ENCODE measurements at places on chromosomes 5 and 9.
A peak's percentile ranks its signal among the peaks of the same experiment; 100 is the strongest.

DNA sequence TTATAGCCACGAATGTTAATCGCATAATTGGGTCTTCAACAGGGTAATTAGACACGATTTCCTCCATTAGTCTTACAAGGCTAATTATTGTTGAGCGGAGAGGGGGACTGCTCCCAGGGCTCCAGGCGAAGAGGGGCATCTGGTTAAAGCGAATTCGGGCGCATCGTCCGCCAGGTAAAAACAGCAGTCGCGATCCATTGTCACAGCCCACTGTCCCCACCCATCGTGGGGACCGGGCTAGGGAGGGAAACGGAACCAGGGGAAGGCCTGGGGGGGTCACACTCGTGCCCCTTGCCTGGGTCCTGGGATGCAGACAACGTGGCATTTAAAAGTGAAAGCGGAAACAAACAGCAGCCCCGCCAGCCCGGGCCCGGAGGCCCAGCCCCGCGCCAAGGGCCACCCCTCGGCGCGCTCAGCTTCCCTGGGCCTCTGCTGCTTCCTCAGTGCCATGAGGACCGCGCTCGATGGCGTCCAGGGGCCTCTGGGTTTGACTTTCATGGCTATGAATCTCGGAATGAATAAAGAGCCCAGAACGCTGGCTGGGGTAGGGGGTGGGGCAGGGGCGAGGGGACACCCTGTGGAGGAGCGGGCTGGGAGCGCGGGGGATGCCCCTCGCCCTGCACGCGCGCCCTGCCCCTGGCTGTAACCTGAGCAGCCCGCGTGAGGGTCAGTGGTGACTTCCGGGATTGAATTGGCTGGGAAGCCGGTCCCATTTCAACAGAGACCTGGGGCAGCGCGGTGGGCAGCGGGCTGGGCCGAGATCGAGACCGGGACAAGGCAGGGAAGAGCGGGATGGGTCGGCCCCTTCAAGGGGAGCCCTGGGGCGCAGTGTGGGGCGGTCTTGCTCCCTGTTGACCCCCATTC, 99.9 kb downstream of the GTF3C4 start:
- no peak for DNase-seq

DNA sequence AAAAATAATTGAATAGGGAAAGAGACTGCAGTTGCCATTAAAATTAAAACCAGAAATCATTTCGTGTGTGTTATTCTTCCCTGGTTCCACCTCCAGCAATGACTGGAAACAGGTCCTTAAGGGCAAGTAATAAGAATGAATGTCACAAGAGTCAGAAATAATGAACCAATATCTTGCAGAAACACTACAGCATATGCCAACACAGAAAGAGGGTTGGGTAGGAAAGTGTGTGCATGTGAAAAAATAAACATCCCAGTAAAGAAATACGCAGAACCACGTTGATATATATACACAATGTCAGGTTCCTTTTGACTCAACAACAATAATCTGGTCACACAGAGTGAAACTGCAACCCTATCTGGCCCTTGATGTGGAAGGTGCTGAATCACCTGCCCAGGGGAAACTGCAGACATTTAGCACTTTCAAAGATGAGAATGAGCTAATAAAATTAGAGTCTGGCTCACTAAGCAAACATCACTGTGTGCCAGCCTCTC, 15.0 kb downstream of the HMHB1 start:
- DNase-seq, result peak; percentile 25

DNA sequence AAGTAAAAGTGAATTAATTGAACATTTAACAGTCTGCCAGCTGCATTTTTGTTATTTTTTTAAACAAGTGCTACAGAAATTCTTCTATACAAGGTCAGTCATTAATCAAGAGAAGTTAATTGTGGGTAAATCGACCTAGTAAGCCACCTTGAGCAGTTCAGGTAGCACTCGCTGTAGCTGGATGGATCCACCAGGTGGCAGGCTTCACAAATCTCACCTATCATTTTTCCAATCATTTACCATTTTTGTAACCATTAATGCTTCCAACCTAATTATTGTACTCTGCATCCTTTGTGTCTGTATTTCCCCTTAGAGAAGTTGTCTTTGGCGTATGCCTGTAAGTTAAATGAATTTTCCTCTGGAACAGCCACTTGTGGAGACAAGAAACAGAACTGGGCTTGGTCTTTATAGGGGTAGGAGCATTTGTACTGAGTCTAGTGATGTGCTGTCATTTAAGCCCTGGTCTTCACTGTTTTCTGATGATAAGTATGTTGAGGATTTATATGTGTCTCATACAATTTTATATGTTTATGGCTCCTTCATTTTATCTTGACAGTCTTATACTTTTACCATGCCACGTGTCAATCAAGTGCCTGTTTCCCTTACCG, 39.5 kb downstream of the CD180 start:
- no peak for DNase-seq

DNA sequence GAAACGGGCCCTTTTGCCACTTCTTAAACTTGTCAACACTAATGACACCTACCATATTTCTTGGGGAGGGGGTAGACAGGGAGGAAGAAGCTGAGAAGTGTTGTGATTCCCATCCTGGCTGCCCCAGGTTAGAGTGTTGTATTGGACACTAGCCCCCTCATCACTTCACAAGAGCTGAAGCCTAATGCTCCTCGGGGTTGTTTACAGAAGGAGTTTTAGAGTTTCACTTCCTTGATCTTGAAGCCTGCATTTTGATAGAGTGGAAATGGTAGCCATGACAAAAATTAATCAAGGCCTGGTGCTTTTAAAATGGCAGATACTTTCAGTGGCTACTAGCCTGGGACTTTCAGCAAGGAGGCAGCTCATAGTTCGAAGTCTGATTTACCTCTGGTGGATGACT, 11.0 kb upstream of the FAM120AOS start:
- no peak for DNase-seq

- DNase-seq, result peak; percentile 6
These were observed 697 bp downstream of the SLC1A1 start for GRCh38 chr9:4490705-4491625.

DNA sequence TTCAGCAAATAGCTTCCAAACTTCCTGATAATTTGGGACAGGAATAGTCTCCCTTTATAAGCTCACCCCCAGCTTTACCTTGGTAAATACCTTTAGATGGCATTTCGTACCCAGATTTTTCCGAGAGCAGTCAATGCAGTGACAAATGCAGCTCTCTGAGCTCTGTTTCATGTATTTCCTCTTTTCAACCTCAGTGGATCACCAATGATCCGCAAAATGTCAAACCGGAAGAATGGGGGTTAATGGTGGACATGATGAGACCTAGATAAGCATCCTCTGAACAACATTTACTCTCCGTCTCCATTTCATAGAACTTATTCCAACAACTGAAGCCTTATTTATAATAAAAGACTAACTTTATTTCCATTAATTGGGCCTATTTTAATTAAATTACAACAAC, 227.3 kb downstream of the MCTP1 start:
- DNase-seq, result no peak

DNA sequence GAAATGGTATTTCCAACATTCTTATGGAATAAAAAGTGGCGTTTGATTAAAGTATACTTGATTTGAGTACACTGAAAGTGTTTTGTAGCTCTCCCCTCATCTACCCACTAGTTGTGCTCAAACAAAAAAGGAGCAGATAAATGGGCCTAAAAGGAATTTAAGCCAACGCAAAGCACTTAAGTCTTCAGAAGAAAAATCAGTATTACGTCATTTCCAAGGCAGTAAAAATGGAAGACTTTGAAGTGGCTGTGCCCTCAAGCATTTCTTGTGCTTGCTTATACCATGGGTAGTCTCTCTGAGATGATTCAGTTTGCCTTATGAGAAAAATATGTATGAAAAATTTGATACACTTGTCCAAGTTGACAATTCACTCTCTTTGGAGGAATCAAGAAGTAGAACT, 279.9 kb upstream of the CD180 start:
- no peak for DNase-seq

- no peak for DNase-seq
These were observed 146.4 kb downstream of the SGCD start for GRCh38 chr5:156473269-156473908.

DNA sequence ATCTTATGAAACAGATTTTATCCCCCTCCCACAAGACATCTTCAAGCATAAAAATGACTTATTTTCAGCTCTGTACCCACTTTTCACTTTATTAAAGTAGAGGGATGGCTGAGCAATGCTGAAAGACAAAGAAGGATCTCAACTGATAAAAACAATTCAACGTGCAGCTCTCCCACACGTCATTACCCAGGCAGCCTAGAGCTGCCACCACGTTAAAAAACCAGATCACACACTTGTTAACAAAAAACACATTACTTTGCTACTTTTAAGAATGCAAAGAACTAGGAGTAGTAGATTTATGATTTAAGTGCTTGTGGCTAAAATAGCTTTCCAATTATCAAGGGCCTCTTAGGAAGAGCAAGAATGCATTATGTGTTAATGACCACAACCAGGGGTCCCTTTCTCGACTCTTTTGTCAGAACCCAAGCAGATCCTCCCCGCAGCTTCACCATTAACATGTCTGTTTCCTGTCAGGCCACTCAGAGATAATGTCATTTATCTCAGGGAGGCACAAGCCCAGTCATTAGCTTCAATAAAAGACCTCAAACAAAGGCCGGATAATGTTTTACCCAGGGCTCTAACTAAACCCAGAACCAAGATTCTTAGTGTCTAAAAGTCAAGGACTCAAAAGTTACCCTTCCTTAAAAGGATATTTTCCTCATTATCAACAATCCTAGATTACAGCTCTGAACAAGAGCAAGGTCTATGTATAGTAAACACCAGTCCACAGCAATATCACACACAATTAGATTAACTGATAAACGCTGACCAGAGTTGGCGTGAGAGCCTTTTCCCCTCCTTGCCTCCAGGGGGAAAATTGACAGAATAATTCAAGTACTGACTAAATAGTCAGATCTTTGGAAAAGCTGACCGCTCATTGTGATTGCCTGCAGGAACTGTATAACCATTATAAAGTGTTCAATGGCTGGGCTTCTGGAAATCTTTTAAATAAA, 7.5 kb downstream of the ZNF608 start:
- no peak for DNase-seq

DNA sequence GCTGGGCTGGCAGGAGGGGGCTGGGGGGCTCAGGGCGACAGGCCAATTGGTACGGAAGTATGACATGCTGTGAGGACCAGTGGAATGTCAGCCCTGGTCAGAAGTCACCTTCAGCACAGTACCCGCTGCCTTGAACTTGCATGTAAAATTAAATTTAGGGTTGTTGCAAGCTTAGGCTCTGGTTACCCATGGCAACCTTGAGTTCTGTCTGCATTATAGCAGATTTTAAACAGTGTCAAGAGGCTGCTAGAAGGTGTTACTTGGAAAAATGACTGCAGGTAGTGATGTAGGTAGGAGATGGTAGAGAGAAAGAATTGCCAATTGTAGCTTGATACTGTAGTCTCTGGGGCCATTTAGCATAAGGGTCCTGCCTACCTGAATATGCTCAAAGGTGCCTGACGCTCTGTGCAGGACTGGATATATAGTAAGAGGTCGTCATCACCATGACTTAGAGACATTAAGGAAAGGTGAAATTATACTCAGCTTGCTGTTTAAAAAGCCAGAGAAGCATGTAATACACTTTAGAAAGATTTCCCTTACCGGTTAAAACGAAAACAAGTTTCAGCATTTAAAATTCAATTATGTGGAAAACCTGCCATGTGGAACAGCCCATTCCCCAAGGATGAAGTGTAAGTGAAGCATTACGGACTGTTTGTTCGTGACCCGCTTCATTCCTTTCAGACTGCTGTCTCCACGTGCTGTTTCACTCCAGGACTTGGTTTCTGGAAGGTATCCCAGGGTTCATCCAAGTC, 169.0 kb downstream of the PDZD2 start:
- DNase-seq, result no peak

DNA sequence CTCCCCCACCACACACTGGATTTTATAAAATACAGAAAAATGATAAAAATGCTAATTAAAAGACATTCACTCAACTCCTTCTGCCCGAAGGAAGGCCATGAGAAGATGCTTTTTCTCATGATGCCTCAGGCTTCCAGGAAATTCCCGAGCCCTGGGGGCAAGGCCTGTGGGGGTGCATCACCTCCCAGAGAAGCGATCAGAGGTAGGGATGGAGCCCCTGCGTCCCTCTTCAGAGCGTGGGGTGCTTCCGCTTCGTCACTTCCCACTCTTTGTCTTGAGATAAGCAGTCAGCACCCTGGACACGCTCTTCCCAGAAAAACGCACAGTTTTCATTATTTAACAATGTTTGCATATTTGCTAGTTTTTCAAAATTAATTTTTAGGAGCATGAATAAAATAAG, 33.3 kb upstream of the SH3PXD2B start:
- DNase-seq, result no peak

DNA sequence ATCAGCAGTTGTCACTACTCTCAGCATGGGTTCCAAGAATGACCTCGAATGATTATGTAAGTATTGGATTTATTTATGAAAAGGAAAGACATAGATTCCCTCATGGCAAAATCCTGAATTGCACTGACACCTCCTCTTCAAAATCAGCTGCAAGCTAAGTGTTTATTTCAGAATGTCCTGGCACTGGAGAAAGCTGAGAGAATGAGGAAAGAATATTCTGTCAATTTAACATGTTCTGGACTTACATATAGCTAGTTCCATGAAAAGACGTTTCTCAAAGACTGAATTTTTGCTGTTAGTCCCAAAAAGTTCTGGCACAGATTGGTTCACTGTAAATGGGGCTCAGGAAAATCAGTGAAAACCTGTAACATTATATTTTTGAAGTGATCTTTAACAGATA, 120.3 kb downstream of the NREP start:
- no peak for DNase-seq

DNA sequence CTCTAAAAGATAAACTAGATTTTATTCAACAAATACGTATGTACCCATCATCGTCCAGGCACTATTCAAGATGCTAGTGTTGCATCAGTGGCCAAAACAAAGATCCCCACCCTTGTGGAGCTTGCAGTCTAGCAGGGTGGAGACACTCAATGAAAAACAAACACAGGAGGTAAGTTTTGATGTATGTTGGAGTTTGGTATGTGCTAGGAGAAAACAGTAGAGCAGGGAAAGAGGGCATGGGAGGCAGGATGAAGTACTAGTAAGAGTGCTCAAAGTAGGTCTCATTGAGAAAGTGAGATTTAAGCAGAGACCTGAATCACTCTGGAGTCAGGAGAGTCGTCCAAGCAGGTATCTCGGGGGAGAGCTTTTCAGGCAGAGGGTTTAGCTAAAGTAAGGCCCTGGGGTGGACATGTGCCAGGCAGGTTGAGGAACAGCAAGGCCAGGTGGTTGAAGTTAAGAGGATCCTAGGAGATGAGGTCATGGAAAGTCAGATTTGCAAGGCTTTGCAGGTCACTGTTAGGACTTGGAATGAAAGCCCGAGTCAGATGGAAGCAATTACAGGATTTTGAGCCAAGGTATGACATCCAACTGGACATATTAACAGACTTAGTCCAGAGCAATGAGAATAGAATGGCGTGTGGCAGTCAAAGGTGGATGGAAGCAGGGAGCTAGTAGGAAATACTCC, 9.2 kb downstream of the SNX18 start:
- DNase-seq, result no peak

GRCh38 chr5:141420855-141421488, at the start of gene PCDHGA11:
TSS of gene PCDHGA11 (plus strand) at chr5:141421051. CDS start at chr5:141421228, 177 bp downstream.
- no peak for DNase-seq

GRCh38 chr5:43753069-43753468, 150.1 kb downstream of the NNT start:
- DNase-seq, result no peak

GRCh38 chr5:548256-548655, 24.0 kb upstream of the SLC9A3 start:
- no peak for DNase-seq

GRCh38 chr9:130382096-130382495, 62.7 kb upstream of the ASS1 start:
- no peak for DNase-seq
